NCI-H187 treated with DMSO at 0.1 percent for 48 hours (cell line): ENCODE measurements at places on chromosomes 7 and 10.

- no peak for DNase-seq
Measured at GRCh38 chr10:49666685-49667084, 12.8 kb upstream of the C10orf53 start.

DNA sequence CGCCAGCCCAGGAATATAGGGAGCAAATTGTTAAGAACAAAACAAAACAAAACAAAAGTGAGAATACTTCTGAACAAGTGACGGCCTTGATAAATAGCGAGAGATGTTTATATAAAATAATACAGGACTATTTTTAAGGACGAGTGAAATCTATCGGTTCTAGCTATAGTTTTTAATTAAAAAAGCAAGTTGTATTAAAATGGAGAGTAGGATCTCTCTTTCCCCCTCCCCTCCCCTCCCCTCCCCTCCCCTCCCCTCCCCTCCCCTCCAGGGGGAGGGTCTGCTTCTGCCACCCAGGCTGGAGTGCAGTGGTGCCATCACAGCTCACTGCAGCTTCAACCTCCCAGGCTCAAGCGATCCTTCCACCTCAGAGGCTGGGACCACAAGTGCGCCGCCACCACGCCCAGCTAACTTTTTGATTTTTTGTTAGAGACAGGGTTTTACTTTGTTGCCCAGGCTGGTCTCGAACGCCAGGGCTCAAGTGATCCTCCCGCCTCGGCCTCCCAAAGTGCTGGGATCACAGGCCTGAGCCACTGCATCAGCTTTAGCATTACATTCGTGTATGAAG lies 440 bp upstream of the TCAF1 start:
- no peak for DNase-seq

DNA sequence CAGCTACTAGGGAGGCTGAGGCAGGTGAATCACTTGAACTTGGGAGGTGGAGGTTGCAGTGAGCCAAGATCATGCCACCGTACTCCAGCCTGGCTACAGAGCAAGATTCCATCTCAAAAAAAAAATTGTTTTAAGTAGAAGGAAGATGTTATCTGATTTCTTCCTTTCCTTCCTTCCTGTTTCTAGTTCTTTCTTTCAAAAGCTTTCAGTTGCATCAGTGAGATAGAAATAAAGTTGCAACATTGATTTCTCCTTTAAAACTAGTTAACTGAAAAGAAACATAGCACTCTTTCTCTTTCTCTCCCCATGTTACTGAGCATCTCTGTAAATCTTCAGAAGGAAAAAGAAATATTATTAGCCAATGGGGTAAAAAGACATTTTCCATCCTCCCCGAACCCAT lies 37.5 kb downstream of the CNNM1 start:
- DNase-seq: no peak

DNA sequence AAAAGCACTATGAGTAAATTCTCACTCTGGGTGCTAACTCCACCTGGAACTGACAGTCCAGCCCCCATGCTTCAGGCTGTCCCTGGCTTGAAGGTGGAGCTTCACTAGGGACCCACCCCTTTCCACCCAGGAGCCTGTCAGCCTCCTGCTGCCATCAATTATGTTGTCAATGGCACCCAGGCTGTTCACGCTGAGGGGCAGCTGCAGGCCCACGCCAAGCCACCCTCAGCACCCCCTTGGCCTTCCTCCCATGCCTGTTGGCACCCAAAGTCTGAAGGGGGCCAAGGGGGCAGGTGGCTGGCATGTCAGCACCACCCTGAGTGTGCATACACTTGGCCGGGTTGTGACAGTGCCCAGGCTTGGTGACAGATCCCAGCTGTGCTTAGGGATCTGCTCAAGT lies 149.3 kb downstream of the NXPH1 start:
- DNase-seq: no peak

DNA sequence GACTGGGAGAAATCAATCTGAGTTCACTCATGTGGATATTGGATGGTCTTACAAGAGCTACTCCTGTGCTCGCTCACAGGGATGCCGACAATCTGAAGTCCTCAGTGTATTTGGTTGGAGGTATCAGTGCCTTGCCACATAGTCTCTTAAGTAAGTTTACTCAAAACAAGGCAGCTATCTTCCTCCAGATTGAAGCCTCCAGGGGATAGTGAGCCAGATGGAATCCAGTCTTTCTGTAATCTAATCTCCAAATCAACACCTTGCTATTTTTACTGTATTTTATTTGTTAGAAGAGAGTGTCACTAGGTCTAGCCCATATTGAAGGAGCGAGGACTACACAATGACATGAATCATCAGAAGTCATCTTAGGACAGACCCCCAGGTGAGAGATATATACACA lies 456.6 kb upstream of the POT1 start:
- DNase-seq: no peak
